Activated naive CD8-positive, alpha-beta T cell treated with anti-CD3 and anti-CD28 coated beads, Interleukin-2, amount 10 ng/mL, durations not matched to agents 7 days and 5 days (primary cell): ENCODE measurements at places on chromosomes 4 and X.

GRCh38 chrX:133550665-133551485, 135.6 kb upstream of the GPC4 start:
- no peak for DNase-seq

- no peak for DNase-seq
These were observed 86.9 kb upstream of the NWD2 start for GRCh38 chr4:37157476-37158167.

DNA sequence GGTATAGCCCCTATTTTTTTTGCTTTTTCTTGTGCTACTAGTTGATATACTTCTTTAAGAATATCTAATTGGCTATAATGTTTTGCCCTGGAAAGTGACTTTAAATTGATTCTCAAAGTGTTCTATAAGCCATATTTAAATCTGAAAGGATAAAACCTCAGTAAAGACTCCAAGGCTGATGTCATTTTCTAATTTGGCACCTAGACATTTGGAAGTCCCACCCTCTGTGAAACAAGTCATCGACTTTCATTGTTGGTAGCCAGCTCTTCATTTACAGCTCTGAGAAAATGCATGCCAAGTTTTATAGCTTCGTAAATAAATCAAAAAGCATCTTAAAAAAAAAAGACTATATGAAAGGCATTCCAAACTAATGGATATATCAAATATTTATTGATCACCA, 18.0 kb upstream of the STAG2 start:
- DNase-seq = no peak

DNA sequence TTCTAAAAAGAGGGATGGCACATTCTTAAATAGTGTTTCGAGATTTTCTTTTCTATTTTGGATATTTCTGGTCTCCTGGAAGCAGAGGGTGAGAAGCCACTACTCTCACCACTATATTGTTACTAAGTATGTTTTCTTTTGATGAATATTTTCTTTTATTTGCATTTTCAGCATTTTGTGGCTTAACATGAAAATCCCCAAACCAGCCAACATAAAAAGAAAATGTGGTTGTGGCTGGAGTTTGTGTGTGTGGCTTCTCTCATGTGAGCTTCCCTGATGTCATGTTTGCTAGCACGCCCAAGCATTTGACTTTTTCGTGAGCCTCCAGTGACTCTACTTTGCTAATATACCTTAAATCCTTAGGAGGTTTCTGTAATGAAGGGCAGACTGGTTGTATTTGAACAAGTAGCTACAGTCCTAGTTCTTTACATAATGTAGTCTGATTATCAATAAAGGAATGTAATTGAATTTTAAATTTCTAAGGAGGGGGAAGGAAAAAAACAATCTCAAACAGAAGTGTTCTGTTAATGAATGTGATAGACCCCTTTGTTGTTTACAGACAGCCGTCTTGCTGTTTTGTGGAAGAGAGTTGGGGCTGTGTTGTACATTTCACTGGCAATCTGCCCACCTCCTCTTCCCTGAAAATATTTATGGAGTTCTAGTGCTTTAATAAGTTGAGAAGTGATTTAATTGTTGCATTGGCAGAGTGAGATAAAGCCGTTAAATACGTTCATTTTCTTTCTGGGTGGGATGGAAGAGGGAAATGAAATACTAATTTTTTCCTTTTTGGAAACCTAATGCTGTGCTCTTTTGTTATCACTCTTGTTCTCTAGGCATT, 114.6 kb downstream of the ARHGAP10 start:
- no peak for DNase-seq

GRCh38 chrX:68723491-68724155, 76.2 kb downstream of the STARD8 start:
- no peak for DNase-seq

DNA sequence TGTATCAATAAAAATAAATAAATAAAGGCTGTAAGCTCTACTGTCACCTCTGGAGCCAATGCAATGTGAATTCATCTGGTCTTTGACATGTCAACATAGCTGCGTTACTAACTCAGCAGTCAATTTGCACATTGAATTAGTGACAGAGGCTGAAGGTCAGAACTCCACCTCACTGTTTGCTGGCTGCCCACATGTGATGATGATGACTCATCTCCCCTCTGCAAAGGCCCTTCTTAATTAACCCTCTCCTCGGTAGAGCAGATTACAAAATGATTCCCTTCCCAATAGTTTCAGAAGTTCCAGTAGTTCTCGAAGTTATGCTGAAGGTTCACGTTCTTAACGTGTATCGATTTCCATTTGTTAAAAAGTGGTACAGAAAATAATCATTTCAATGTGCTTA, 1626.0 kb upstream of the TENM3 start:
- DNase-seq = no peak

DNA sequence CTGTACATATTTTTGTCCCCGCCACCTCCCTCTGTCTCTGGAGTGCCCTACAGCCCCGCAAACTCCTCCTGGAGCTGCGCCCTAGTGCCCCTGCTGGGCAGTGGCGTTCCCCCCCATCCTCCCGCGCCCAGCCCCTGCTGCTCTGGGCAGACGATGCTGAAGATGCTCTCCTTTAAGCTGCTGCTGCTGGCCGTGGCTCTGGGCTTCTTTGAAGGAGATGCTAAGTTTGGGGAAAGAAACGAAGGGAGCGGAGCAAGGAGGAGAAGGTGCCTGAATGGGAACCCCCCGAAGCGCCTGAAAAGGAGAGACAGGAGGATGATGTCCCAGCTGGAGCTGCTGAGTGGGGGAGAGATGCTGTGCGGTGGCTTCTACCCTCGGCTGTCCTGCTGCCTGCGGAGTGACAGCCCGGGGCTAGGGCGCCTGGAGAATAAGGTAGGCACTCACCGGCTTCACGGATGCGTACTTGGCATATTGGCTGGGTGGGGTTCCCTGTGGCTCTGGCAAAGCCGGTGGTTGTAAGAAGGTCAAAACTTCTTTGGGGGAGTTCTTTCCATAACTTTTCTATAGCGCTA, 653 bp downstream of the HHIP start:
- peak; percentile 40 for DNase-seq

GRCh38 chr4:123530357-123530756, 133.8 kb downstream of the SPRY1 start:
- no peak for DNase-seq

DNA sequence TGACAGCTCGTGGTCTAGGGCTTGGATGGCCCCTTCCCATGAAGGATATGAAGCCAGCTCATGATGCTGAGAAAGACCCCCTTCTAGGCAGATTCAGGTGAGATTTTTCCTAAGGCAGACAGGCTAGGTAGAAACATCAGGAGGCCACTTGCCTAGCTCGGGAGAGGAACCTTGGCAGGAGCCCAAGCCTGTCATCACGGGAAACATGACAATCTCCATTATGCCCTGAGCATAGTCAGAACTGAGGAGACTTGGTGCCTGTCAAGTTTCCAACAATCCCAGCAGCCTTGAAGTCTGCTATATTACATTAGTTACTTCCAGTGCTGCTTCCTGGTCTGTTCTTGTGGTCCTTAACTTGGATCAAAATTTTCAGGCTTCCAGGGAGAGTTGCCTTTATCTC, 18.7 kb upstream of the WDR1 start:
- DNase-seq = no peak

DNA sequence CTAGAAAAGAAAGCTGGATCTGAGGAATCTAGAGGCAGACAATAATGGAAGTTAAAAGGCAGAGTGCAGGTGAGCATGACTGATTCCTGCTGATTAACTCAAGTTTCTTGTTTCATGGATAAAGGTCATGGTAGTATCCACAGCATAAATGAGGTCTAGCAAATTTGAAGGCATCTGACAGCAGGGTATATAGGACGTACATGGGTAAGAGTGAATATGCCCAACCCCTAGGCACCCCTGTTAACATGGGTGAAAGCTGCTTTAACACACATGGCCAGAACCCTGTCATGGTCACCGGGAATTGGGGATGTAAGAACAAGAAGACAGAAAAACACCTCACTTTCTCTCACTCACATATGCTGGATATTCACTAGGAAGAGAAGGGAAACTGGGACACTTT, 25.0 kb downstream of the NLRP2B start:
- no peak for DNase-seq

- DNase-seq = no peak
These were observed 12.6 kb downstream of the NOCT start for GRCh38 chr4:139028191-139028661.

DNA sequence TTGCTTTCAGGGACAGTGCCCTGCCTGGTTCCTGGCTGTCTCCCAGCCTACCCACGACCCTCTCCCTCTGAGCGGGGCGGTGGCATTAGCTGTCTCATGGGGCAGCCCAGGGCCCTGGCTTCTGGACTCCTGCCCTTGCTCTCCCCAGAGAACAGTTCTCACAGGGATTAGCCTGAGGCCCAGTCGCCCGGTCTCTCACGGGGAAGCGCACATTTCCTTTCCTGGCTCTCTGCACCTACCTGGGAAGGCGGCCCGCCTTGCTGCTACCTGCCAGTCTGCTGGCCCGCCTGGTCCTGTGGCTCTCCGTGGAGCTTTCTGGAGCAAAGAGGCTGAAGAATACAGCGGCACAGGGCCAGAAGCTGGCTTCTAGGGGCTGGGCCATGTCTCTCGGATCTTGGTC, 128.4 kb downstream of the FHDC1 start:
- no peak for DNase-seq

DNA sequence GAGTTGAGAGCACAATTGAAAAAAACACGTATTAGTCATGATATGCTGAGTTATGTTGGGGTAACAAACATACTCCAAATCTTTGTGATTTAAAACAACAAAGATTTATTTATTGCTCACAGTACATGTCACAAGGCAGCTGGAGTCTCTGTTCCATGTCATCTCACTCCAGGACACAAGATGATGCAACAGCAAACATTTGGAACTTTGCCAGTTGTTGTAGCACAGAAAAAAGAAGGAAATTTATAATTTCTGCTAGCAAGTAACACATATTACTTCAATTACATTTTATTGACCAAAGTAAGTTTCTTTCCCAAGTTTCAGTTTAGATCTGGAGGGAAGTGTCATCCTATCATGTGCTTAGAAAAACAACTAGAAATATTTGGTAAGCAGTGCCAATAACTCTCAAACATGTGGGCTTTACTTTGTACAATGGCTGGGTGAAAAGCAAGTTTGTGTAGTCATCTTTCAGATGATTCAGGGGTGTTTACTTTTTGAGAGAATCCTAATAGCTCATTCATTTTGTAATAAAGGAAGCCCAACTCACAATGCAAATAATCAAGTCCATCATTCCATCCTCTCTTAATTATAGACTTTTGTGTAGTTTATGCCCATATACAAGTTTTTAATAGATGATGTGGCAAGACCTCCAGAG, 452.3 kb downstream of the ZIC3 start:
- DNase-seq = no peak

GRCh38 chr4:152528060-152528459, 7.8 kb downstream of the FBXW7 start:
- no peak for DNase-seq

GRCh38 chr4:20592663-20593062, 107.6 kb upstream of the PACRGL start:
- no peak for DNase-seq

- no peak for DNase-seq
These were observed 5.6 kb downstream of the SORCS2 start for GRCh38 chr4:7197910-7198309.

- no peak for DNase-seq
These were observed 54.5 kb downstream of the TRIM2 start for GRCh38 chr4:153258750-153259149.

- DNase-seq = no peak
These were observed 75.6 kb downstream of the REPS2 start for GRCh38 chrX:17021851-17022604.

DNA sequence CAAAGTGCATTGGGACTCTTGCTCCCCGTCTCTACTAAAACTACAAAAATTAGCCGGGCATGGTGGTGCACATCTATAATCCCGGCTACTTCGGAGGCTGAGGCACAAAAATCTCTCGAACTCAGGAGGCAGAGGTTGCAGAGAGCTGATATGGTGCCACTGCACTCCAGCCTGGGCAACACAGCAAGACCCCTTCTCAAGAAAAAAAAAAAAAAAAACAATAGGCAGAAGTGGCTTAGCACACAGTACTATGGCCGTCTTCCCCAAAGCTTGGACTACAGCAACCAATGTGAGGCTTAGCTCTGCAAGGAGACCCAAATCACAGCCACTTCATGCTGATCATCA, 162.8 kb upstream of the PRDX4 start:
- no peak for DNase-seq

DNA sequence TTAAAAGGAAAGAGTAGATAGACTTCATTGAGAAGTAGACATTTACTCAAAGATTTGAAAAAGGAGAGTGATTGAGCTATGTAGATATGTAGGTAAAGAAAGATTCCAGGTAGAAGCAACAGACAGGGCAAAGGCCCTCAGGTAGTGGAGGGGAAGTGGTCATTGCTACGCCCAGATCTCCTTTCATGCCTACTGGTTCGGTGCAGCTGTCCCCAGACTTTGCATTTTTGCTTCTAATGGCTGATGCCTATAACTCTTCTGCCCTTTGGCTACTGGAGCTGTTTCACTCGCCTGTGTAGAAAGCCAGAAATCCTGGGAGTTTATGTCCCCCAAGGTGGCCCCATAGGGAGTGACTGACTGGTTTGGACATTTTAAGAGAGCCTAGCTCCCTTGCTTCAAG, 16.9 kb upstream of the ARMCX2 start:
- no peak for DNase-seq

DNA sequence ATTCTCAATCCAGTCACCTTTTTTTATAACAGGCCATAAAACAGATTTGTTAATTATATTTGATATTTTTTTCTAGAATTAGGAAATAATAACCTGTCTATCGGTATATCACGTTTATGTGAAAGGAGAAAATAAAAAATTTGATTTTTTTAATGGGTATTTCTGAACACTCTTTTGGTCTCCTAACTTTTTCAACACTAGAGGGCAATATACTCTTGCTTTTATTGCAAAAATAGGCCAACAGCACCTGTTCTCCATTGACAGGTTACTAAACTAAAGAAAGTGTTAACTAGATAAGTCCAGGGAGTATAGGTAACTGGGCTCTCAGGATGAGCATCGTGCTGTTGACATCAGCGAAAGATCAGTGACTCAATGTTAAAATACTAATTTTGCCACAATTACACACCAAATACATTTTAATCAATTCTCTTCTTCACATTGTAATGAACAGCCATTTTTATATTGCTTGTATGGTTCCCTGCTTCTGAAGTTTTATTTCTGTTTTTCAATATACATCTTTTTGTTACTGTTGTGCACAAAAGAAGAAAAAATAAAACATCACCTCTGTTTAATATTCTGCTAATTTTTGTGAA, 22.8 kb downstream of the NDST4 start:
- no peak for DNase-seq

GRCh38 chrX:989959-990510, 222.4 kb downstream of the CRLF2 start:
- peak; percentile 33 for DNase-seq

DNA sequence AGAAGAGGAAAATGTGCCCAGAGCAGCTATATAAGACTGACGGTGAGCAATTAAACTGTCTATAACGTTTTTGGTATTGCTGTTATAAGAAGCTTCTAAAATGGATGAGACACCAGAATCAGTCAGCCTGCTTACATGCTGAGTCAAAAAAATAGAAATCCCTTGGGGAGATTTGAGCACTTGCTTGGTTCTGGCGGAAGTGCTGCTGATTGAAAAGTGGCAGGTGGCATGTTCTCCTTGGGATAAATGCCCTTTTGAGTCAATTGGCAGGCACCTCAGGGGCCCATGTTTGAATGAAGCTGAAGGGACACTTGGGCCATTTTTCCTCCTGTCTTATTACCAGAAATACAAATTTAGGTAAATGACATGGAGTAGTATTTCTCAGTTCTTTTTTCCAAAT, 148.7 kb downstream of the PTCHD1 start:
- no peak for DNase-seq
